AG04449 (cell line): ENCODE measurements at places on chromosomes 5 and 9.
A peak's percentile ranks its signal among the peaks of the same experiment; 100 is the strongest.

DNA sequence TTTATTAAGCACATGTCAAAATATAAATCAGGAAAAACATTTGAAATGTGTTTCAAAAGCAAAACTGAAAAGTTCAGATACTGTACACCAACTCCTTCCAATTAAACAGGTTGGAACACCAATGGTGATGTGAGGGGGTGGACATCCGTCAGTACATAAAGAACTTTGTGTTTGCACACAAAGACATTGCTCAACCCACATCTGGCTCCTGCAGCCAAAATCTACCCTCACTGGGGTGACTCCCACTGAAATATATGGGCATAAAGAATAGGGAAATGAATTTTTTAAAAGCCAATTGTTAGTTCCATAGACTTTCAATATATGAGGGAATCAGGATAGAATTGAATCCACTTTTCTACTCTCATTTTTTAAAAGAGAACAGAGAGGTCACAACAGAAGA lies 63.9 kb downstream of the MEGF9 start:
- no peak for DNase-seq

- no peak for DNase-seq
These were observed 41.1 kb upstream of the DAB2 start for GRCh38 chr5:39465843-39466242.

DNA sequence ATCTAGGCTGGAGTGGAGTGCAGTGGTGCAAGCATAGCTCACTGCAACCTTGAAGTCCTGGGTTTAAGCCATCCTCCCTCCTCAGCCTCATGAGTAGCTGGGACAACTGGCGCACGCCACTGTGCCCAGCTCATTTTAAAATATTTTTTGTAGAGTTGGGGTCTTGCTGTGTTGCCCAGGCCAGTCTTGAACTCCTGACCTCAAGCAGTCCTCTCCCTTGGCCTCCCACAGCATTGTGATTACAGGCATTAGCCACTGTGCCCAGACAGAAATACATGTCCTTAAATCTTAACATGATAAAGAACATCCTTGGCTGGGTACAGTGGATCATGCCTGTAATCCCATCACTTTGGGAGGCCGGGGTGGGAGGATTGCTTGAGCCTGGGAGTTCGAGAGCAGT lies 6.7 kb downstream of the ZNF483 start:
- no peak for DNase-seq

DNA sequence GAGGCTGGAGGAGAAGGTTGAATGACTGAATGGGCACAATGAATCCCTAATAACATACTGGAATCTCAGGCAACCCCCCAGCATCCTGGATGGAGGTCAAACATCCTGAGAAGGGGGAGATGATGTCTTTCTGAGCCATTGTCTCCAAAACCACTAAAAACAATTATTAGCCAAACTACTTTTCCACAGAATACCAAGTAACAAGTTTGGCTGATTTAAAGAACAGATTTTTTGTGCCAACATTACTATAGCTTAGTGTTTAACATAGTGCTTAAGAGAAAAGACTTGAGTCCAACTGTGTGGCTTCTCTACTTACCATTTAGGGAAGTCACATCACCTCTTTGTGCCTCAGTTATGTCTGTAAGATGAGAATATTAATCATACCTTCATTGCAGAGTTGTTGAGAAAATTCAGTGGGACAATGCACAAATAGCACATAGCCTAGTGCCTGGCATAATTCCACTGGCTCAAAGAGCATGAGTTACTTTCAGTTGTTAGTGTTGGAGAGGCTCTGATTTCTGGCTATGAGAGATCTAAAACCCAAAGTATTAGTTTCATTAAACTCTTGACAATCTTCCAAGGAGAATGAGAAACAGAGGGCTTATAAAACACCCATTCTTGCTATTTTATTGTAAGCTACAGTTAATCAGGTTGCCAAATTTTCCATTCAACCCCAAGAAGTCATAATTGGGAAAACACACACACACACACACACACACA lies 111.3 kb upstream of the NR3C1 start:
- DNase-seq = no peak

DNA sequence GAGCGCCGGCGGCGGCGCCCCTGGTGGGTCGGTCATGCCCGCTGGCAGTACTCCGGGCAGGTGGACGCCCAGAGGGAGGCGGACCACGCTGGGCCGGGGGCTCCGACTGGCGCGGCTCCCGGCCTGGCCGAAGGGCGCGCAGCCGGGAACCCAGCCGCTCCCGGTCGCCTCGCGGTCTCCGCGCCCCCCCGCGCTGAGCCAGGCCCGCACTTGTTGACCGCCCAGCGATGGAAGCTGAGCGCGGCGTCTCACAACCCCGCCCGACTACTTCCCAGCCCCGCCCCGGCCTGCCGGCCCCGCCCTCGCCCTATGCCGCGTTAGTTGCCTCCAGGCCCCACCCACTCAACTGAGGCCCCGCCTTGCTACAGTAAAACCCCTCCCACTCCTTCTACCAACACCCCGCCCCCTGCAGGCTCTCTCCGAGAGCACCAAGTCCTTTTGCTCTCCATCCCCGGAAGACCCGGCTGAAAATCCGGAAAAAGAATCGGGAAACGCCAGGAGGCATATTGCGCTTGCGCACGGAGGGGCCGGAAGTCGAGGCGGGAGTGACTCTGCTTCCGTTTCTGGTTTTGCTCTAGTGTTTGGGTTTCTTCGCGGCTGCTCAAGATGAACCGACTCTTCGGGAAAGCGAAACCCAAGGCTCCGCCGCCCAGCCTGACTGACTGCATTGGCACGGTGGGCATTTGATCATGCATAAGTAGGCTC lies at the start of the genes BAG1 and CHMP5:
Gene BAG1 (minus strand): TSS at position 236 of the 705 bp plus-strand sequence.
Gene CHMP5 (plus strand): TSS at position 577 of the 705 bp plus-strand sequence. CDS start 30 bp downstream, at position 607.
- DNase-seq = peak; percentile 96

DNA sequence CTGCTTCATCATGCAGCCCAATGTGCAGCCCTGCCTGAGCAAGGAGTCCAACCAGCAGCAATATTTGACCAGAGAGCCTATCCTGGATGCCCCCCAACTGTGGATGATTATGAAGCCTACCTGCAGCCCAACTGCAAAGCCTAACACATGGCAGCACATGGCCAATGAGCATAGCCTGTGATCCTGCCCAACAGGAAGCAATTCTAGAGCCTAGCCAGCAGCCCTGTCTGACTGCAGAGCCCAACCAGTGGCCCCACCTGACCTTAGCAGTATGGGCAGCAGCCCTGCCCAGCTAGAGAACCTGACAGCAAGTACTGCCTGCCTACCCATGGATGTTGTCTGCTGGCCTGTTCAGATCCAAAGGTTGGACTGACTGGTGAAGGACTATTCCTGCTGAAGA lies 97.3 kb upstream of the SH3GL2 start:
- DNase-seq = no peak

DNA sequence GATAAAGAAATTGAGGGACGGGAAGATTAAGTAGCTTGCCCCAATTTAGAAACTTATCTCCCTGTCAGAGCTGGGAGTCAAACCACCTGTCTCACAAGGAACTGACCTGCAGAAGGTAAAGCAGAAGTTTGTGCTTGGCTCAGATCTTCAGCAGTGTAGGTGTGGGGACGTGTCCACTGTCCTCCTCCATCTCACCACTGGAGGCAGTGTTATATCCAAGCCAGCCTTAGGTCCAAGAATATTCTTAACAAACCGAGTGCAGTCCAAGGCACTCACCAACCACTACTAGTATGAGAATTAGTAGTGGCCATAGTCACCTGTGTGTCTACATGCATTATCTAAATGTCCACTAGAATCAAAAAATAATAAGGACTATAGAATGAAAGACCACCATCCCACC lies 86.3 kb upstream of the IRX1 start:
- DNase-seq = no peak

DNA sequence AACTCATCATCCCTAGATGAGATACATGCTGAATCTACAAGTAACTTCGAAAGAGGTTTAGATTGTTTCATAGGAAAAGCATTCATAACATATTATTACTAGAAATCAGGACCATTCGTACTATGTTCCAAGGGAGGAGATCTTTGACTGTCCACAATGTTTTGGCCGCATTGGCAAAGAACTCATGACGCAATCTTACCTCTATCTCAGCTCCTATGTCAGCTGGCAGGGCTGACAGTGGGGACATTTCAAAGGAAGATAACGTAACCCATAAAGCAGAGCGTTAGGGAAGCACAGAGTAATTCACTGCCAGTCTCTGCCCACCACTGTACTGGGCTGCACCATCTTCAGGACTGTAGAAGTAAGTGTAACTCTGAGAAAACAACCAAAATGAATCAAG lies 69.7 kb downstream of the EFNA5 start:
- no peak for DNase-seq

- DNase-seq = no peak
These were observed 43.6 kb upstream of the TRAF1 start for GRCh38 chr9:120970244-120970643.

DNA sequence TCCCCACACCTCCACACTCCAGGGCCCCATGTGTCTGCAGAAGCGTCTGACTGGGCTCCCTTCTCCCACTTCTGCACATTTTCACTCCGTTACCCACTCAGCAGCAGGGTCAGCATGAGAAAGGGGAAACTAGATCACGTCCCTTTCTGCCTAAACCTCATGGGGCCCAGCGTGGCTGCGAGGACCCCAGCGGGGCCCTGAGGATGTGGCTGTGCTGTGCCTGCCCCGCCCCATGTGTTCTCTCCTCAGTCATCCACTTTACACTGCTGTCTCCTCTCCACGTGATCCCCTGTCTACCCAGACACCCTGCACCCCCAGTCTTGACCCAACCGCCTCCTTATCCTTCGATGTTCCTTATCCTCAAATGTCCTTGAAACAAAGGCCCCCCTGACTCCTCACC lies 59.8 kb upstream of the OTULINL start:
- DNase-seq = no peak

GRCh38 chr5:36491856-36492255 lies 114.5 kb upstream of the SLC1A3 start:
- DNase-seq = no peak

GRCh38 chr5:148146487-148146886 lies 21.9 kb upstream of the SPINK14 start:
- DNase-seq = no peak

- DNase-seq = no peak
These were observed 42.1 kb upstream of the ELOVL7 start for GRCh38 chr5:60886158-60886557.

- DNase-seq = no peak
These were observed 133.1 kb upstream of the FBXL7 start for GRCh38 chr5:15366676-15367391.

DNA sequence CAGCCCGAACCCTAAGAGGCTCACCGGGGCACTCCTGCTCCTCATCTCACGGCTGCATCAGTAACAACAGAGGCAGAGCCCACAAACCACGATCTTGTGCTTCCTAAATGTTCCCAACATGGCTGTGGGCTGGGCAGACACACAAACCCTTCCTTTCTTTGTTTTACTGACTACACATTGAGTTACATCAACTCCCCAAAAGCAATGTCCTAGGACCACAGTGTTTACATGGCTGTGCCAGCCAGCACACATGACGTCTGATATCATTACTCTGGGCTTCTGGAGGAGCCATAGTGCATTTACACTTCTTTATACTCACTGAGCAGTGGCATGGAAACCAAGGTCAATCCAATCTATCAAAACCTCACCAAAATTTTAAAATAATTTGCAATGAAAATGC lies 101.4 kb downstream of the LHFPL2 start:
- DNase-seq = no peak

DNA sequence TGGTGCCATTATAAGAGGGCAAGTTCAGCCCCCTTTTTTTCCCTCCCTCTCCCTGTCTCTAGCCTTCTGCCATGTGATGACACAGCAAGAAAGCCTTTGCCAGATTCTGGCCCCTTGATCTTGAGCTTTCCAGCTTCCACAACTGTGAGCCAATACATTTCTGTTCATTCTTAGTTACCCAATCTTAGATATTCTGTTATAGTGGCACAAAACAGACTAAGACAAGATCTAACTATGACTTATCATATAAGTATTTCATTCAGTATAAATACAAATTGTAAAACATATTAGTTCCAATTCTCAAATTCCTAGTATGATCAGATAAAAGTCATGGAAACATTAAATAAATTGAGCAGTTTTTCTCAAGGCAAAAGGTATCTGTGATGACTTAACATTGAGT lies 276.3 kb downstream of the COX7C start:
- DNase-seq = no peak

DNA sequence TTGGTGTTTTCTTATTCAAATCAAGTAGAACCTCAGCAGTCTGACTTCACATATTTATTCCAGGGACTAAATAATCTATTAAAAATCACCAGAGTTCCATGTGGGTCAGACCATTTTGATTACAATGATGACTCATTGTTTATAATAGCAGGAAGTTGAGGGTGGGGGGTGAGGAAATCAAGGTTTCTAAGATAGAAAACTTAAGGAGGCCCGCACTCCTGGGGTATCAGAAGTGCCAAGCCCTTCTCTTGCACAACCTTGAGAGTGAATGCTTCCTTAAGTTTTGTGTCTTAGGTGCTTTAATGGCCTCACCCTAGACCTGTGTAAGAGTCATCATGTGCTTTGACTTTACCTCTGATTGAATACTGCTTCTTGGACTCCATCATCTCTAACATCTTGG lies 31.9 kb upstream of the NPR3 start:
- no peak for DNase-seq

- DNase-seq = no peak
These were observed 107.1 kb downstream of the PALM2AKAP2 start for GRCh38 chr9:109887079-109887478.

- DNase-seq = no peak
These were observed 4.4 kb downstream of the ST8SIA4 start for GRCh38 chr5:100898504-100899346.

GRCh38 chr5:69530561-69531405 lies 29.2 kb upstream of the GTF2H2C start:
- no peak for DNase-seq

DNA sequence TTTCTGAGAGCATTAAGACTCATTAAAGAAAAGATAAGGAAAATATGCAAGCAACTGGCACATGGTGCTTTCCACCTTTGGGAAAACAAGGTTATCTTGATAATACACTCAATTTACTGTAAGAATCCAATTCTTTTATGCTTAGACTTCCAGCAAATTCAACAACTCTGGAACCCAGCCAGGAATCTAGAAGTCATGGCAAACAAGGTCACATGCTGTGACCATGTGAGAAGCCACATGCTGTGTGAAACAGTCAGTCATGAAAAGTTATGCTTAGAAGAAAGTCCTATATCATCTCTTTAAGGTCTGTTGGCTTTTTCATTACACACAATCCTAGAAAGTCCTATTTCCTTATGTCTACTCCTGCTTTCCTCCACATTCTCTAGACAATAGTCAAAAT lies 581.8 kb upstream of the C9orf72 start:
- DNase-seq = no peak

DNA sequence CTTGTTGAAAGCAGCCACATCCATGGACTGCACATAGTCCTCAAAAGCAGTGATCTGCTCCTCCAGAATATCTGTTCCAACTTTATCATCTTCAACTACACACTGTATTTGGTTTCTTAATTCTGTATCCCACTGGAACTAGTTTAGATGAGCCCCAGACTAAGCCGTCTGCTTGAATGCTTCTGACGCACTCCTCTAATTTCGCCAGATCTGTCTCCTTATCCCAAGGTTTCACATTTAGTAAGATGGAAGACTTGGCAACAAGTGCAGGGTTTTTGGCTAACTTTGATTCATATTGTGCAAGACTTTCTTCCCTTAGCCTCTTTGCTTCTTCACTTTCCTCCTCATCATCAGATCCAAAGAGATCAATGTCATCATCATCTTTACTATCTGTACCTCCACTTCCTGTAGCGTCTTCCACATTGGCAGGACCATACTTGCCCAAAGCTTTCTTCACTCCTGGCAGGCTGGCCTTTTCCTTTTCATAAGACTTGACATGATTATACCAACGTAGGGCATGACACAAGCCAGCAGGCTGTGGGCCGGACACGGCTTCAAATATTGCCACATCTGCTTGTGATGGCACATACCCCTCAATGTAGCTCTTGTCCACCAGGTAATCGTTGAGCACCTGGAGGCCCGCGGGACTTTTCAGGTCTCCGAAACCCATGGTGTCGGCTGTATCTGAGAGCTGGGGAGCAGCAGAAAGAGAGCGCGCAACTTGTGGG lies 56.2 kb upstream of the PIK3R1 start:
- DNase-seq = no peak
